ENCODE measurements at places on chromosomes 2 and 18.

GRCh38 chr2:151437630-151438029 lies 27.9 kb downstream of the RIF1 start:
- peak; percentile 64 for DNase-seq

- no peak for DNase-seq
These were observed 15.7 kb upstream of the PLA2R1 start for GRCh38 chr2:160077912-160078810.

GRCh38 chr2:227834423-227834822 lies 20.8 kb downstream of the CCL20 start:
- DNase-seq: peak; percentile 18

DNA sequence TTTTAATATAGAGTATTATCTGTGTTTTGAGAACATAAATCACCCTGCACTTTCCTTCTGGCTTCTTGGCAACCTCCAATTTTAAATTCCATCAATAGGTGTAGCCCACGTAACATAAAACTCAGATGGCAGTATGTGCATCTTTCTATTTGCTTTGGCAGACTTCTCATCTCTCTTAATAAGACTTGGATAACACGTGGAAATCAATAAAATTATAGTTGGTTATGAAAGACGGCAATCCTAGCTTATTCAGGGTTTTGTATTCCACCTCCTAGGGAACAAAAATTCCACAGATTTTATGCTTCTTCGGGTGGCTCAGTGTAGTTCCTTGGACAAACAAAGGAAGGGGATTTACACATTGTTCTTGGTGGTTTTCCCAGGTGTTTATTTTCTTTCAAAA lies 299.3 kb downstream of the RND3 start:
- DNase-seq: peak; percentile 91

DNA sequence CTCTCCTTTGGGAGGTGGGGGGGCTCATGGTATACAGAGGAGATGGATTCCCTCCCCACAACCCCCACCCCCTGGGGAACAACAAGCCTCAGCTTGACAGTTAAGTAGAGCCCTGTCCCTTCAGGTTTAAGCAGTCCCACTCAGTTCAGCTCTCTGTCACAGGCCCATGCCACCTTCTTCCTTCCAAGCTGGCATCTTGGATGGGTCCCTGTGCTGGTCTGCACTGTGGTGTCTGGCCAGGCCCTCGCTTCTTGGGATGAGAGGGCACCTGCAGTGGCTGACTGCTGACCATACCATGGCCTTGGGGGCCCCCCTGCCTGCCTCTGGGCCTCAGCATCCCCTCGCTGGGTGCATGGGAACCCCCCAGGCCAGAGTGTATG lies 20.4 kb upstream of the GPR17 start:
- DNase-seq: no peak

- no peak for DNase-seq
These were observed 68.1 kb upstream of the STK39 start for GRCh38 chr2:168315331-168316072.

DNA sequence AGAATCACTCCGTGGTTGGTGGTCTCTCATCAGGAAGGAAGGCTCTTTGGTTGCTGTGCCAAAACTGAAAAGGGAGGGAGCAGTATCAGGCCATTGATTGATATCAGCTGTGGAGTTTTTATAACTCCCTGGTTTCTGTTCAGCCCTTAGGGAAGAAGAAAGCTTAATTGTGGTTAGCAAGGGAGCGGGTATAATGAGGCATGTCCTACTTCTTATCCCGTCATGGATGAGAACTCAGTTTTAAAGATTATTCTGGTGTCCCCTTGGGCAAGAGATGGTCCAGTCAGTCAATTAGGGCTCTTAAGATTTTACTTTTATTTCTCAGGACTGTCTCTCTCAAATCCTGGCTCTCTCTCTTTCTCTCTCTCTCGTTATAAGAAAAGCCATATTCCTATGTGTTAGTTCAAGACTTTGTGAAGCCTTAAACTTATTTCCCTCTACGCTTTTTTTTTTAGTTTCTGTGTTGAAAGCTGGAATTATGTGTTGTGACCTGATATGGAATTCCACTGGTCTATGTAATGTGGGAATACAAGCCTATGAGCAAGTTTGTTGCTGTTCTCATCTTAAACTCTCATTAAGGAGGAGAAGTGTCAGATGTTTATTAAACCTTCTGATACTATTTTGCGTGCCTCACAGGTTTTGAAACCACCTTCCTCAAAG lies 514.0 kb upstream of the CDH2 start:
- DNase-seq: no peak

GRCh38 chr2:97871096-97871780 lies 124.5 kb downstream of the TMEM131 start:
- DNase-seq: peak; percentile 82

DNA sequence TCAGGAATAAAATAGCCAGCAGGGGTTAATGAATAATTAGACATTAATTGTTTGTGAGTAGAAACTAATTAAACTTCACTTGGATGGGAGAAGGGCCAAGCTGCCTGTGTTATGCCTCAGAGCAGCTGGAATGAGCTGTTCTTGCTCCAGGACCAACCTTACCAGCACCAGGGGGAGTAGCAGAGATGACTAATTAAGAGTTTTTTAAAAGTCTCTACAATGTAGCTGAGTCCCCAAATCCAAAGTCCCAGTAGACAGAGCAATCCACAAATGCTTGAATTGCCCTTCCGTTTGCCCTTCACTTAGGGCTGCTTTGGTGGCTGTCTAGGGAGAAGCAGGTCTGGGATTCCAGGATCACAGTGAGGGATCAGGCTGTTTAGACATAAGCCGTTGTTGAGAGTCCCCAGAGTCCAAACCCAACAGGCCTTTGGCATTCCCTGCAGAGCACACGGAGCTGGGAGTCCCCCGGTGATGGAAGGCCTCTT lies 59.4 kb downstream of the RHOB start:
- DNase-seq: peak; percentile 54

DNA sequence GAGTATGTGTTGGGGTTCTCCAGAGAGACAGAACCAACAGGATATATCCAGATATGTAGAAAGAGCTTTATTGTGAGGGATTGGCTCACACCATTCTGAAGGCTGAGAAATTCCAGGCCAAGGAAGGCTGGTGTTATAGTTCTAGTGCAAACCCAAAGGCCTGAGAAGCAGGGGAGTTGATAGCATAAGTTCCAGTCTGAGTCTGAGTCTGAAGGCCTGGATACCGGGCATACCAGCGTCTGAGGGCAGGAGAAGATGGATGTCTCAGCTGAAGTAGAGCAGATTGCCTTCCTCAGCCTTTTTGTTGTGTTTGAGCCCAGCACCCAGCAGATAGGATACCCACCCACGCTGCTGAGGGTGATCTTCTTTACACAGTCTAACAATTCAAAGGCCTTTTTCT lies 211.7 kb upstream of the RASGRP3 start:
- DNase-seq: peak; percentile 61

GRCh38 chr18:3966642-3967358 lies 488.3 kb downstream of the DLGAP1 start:
- peak; percentile 57 for DNase-seq

GRCh38 chr2:229202646-229203045 lies 68.4 kb downstream of the PID1 start:
- peak; percentile 39 for DNase-seq

DNA sequence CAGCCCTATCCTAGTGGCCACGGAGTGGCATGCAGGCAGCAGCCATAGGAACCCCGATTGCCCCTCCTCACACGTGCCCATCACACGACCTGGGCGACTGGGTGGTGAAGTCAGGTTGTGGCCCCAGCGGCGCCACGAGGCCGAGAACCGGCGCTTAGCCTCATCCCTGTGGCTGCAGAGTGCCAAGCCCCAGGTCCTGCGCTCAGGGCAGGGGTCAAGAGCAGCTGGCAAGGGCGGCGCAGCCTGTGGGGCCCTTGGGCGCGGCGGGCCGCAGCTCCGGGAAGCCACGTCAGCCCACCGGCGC lies 73.3 kb downstream of the RPIA start:
- no peak for DNase-seq

GRCh38 chr2:120442923-120443571 lies 97.1 kb downstream of the INHBB start:
- DNase-seq: no peak

DNA sequence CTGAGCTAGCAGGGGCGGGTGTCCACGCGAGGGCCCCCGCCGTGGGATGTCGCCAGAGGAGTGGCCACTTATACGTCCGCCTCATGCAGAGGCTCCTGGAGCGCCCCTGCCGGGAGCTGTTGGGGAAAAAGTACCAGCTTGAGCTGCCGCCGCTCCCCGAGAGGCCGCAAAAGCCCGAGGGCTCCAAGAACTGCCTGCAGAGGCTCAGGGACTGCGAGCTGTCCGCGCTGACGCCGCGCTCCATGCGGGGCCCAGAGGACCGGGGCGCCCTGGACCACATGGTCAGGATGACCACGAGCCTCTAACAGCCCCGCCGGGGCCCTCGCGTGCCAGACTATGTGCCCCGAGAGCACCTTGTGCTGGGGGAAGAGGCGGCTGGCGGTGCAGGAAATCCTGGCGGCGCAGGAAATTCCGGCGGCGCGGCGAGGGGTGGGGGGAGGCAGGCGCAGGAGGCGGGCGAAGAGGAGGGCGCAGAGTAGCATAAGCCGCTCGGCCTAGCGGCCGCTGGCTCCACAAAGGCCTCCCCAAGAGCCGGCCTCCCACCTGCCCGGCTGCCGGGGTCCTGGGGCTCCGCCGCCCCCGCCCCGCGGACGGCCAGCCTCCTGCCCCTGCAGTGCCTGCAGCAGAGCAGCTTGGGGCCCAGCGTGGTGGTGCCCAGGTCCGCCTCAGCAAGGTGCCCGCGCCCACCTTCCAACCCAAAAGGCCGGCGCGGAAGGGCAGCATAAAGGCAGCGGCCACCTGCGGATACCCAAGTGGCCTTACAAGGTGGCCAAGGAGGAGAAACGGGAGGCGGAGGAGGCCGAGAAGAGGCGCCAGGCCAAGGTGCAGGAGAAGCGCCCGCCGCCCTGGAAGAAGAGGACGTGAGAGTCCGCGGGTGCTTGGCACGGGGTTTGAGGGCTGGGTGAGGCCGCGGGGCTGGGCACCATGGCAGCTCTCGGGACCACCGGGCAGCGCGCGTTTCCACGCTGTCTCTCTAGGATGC lies 42.1 kb upstream of the TRIM43B start:
- peak; percentile 68 for DNase-seq

DNA sequence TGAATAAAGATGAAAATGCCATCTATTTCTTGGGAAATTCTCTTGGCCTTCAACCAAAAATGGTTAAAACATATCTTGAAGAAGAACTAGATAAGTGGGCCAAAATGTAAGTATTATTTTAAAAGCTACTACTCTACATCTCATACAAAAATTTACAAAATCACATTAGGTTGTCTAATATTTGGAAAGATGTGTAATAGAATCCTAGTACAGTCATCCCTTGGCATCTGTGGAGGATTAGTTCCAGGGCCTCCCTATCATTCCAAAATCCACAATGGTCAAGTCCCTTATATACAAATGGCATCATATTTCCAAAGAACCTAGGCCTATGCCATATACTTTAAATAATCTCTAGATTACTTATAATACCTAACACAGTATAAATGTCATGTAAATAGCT lies 41.2 kb downstream of the KYNU start:
- peak; percentile 15 for DNase-seq

GRCh38 chr2:14602309-14602708 lies 30.2 kb upstream of the LRATD1 start:
- no peak for DNase-seq

GRCh38 chr2:74290466-74291217 lies 52.6 kb downstream of the SLC4A5 start:
- DNase-seq: no peak

DNA sequence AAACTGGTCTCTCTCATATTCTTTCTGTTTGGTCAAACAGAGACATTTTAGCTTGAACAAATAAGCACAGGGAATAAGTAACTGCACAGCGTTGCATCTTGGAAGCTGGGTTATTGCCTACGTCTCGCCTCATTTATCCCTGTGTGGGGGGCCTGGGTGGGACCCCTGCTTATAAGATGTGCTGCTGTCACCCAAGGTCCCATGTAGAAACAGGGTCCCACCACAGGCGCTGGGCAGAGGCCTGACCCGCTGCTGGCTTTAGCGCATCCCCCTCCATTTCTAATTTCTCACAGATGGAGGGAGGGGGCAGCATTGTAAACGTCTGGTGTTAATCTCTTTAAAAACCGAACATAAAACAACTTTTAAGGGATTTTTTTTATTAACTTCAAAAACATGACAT lies 207.8 kb downstream of the HDAC4 start:
- DNase-seq: no peak

- peak; percentile 2 for DNase-seq
These were observed 100.9 kb downstream of the DPP10 start for GRCh38 chr2:114543236-114543766.

DNA sequence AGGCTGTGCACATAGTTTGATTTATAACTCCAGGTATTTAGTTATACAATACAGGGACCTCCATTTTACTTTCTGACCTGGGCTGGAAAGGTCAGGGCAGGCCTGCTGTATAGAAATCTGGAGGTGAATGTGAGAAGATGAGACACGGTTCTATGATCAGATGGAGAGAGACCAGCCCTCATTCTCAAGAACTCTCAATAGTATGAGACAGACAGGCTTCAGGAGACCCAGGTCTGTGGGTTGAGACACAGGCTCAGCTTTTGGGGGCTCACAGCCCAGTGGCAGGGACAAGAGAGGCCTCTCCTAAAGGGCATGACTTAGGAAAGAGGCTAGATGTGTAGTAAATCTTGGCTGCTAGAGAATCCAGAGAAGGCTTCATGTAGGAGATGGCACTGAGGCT lies 719 bp upstream of the ATP6V1B1 start:
- DNase-seq: no peak

GRCh38 chr2:3091696-3092095 lies 285.9 kb downstream of the EIPR1 start:
- no peak for DNase-seq

DNA sequence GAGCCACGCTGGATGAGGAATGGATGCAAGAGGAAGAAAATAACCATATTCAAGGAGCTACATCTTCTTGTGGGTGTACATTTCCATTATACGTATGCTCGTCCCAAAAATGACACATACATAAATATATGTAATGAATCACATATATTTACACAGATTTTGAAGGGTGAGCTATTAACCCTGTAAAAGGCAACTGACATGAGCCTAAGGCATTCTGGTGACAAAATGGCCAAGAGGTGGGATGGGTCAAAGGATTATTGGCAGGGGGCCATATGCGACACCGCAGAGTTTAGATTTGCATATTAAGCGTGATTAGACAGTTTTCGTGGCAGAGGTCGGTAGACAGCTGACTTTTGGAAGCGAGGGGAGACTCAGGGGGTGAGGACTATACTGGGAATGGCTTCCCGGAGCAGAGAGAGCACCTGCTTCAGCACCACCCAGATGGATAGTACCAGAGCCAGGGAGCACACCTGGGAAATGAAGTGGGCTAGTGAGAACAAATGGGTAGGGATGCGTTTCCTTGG lies 431 bp upstream of the CNRIP1 start:
- peak; percentile 11 for DNase-seq

DNA sequence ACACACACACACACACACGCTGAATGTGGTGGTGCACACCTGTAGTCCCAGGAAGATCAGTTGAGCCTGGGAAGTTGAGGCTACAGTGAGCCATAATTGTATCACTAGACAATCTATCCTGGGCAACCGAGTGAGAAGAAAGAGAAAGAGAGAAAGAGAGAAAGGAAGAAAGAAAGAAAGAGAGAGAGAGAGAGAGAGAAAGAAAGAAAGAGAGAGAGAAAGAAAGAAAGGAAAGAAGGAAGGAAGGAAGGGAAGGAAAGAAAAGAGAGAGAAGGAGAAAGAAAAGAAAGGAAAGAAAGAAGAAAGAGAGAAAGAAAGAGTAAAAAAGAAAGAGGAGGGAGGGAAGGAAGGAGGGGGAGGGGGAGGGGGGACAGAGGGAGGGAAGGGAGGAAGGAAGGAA lies 150.0 kb upstream of the MAP3K20 start:
- DNase-seq: no peak

- DNase-seq: no peak
These were observed 420 bp downstream of the PIGN start for GRCh38 chr18:62186499-62186773.

GRCh38 chr2:98731894-98732349 lies 990 bp upstream of the MGAT4A start:
- no peak for DNase-seq

Data from fibroblast of the aortic adventitia (primary cell).